ENCODE measurements at places on chromosomes 7 and 10.

DNA sequence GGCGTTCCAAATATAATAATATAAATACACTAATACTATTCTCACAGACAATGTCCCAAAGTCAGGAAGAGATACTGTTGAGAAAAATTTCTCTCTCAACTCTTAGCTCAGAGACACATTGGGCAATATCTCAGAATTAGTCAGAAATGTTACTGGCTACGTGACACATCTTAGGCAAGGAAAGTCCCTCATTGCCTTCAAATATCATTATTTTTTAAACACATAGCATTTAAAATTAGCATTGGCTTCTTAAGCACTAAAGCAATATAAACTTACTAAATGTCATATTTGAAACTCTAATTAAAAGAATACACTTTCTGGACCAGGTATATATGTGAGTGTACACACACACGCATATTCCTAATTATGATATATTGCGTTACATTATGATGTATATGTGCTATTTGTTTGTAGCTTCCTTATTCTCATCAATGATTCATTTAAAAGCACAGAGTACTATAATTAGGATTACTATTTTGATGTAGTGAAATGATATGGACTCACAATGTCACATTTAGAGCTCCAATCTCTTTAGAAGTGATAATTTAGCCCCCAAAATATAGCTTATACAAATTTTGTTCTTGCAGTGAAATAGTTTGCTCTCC lies 255.8 kb downstream of the TWIST1 start:
- DNase-seq = no peak

DNA sequence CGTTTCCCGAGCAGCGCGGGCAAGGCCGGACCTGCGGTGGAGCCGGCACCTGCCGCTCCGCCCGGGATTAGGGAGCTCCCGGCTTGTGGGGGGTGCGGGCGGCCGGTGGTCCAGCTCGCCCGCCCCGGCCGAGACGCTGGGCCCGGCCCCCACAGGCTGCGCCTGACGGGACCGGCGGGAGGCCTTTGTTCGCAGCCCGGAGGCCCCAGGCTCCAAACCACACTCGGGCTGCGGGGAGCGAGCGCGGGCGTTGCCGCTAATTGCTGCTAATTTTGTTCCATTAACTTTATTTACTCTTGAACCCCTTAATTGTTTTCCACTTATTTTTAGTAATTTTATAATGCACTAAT lies 9.6 kb downstream of the UNCX start:
- no peak for DNase-seq

DNA sequence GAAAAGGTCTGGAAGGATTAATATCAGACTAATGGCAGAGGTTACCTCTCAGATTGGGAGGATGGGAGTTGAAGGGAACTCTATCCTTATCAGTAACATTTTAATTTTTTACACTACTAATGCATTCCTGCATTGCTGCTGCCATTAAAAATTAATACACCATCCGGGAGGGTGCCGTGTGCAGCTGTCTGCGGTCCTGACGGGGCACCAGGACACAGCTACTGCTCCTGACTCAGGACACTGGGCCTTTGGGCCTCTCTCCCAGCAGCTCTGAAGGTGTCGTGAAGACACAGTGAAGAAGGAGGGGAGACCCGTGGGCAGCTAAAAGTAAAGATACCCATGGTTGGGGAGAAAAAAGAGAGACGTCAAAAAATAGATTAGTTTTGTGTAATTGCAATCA lies 23.4 kb upstream of the HK1 start:
- no peak for DNase-seq

GRCh38 chr10:71213761-71214440 lies 1.5 kb downstream of the UNC5B start:
- DNase-seq = no peak

DNA sequence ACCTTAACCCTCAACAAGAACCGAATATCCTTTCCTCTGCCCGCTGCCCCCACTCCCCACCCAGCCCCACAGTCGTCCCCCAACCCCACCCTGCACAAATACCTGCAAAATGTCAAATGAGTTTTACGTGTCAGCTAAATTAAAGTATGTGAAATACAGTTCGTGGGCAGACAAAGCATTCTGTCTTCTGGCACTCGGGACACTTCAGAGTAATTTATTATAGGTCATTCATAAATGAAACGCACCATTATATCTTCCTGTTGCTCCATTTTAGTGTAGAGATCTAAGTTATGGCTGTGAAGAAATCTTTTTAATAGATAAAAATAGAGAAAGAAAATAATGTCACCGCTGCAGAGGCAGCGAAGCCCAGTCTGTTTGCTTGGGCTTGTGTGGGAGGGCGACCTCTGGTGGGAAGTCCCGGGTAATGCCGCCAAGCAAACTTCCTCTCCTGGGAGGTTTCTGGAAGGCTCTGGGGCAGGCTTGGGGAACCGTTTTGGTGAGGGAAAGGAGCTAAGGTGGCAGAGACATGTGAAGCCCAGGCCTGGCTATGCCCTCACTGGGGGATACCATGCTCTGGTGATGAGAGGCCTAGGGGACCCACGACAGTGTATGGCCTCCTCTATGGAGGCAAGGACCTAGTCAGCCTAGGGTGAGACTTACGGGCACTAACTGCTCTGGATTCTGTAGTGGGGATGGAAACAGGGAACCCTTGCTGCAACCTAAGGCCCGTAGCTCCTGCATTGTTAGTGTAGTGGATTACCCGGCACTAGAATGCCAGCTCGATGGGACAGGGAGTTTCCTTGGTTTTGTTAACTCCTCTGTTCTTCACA lies 604.9 kb downstream of the LRMDA start:
- peak; percentile 53 for DNase-seq

All from HuH-7 (cell line).